Activated T-helper 1 cell treated with anti-CD3 and anti-CD28 coated beads, Interleukin-2, amount 50 U/mL, for 16 hours (primary cell): ENCODE measurements at places on chromosomes 5 and 9.

- peak; percentile 44 for DNase-seq
Observed at GRCh38 chr9:121369595-121370265, at the start of gene STOM. TSS of gene STOM (minus strand) at chr9:121370250. CDS start at chr9:121370187, 63 bp downstream.

DNA sequence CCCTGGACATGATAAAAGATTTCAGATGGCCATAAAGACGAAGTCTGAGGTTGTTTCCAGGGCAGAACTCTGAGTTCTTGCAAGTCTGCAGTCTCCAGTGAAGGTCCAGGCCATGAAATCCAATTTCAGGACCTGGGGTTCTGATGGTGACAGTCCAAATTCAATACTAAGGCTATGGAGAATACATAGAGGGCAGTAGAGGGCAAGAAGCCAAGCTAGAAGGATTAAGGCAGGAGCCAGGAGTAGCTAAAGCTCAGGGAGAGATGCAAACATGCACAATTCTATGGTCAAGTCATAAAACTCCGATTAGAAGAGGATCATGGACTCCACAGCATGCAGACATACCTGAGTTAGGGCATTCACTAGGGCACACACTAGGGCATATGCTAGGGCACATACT lies 11.4 kb downstream of the SLIT3 start:
- no peak for DNase-seq

DNA sequence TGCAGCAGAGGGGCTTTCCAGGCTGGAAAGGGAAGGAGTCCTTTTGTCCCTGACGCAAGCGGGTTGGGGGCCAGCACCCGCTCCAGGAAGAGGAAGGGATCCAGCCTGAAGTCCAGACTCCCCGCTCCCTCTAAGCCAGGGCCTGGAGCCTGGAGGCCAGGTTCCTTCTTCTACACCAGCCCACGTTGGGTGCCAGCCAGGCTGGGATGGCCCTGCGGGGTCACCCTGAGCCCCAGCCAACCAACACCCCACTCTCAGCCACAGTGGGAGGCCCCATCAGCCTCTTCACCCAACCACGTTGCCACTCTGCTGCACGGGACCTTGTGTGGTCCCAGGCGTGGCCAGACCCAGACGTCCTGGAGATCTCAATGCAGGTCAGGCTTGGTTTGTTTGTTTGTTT lies 970 bp upstream of the FUT7 start:
- no peak for DNase-seq

GRCh38 chr9:83775932-83776331 lies 41.6 kb downstream of the GKAP1 start:
- no peak for DNase-seq

GRCh38 chr9:76882686-76883085 lies 23.2 kb downstream of the PRUNE2 start:
- DNase-seq, result no peak

DNA sequence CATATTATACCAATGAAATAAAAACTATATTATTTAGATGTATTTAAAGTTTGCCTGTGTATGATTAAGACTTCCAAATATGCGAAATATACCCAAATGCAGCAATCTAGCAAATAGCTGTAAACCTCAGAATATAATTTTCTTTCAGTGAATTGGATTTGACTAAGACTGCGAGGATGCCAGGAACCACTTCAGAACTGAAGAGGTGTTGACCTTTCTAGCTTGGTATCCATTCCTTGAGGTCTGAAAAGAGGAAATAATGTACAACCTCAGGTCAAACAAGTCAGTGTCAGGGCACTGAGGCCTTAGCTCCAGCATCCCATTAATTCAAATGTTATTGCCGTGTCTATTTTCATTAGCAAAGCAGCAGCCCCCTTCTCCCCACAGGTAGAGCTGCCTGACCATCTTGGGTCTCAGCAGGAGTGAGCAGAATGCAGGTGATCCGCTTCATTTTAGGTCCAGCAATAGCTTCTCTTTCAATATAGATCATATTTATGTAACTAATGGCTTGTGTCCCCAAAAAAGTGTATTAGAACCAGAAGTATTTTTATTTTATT lies 100.0 kb downstream of the KIAA1958 start:
- DNase-seq, result no peak

DNA sequence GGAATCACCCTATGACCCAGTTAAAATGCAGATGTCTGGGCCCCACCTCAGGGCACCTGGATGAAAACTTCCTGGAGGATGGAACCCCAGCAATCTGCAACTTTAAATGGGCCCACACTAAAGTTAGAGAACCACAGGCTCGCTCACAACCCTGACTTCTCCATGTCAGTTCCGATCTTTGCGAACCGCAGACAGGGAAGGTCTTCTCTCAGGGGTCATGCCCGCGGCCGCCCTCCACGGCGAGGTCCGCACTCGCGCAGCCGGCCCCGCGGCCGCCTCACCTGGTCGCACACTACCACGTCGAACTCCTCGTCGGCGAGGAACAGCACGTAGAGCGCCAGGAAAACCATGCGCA lies 499 bp downstream of the ALG2 start:
- no peak for DNase-seq
